T-helper 17 cell (primary cell): ENCODE measurements at places on chromosomes 2 and 18.

DNA sequence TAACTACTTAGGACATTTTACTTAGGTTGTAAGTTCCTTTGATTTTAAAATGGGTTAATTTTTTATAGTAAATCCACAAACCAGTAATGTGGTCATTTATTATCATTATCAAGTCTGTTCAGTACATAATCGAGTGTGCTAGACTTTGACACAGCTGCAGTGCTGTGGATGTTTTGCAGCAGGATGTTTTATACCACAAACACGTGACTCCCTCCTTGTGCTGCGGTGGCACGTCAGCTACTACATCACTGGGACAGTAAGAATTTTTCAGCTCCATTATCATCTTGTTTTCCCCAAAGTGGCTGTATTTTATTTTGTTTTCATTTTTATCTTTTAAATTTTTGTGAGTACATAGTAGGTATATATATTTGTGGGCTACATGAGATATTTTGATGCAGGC, 70.0 kb downstream of the ATP9B start:
- DNase-seq, result peak; percentile 12
- peak overlapping the region; percentile 59 for H3K27ac ChIP-seq
- H3K27me3 ChIP-seq, result no peaks in the 10 kb centered on the region
- H3K36me3 ChIP-seq, result peaks cover 8% of the 10 kb centered on the region

GRCh38 chr18:37481491-37481890, 84.1 kb downstream of the CELF4 start:
- no peak for DNase-seq
- peaks cover 3% of the 10 kb centered on the region for H3K4me1 ChIP-seq
- no peak overlapping the region for H3K4me3 ChIP-seq
- peaks cover 3% of the 10 kb centered on the region for H3K36me3 ChIP-seq

GRCh38 chr2:25491966-25492532, 150.3 kb upstream of the DNMT3A start:
- DNase-seq, result no peak
- peaks cover 7% of the 10 kb centered on the region for H3K4me1 ChIP-seq
- no peaks in the 10 kb centered on the region for H3K27me3 ChIP-seq
- no peak overlapping the region for H3K4me3 ChIP-seq

- no peak overlapping the region for H3K27ac ChIP-seq
- peaks cover 20% of the 10 kb centered on the region for H3K27me3 ChIP-seq
- no peaks in the 10 kb centered on the region for H3K36me3 ChIP-seq
- no peak for DNase-seq
- H3K4me1 ChIP-seq, result no peaks in the 10 kb centered on the region
These were observed 1.0 kb upstream of the FAM178B start for GRCh38 chr2:96987301-96987909.

- H3K4me1 ChIP-seq, result peaks cover 70% of the 10 kb centered on the region
- H3K27me3 ChIP-seq, result no peaks in the 10 kb centered on the region
- DNase-seq, result peak; percentile 30
- H3K4me3 ChIP-seq, result peak overlapping the region; percentile 95
- peak overlapping the region; percentile 97 for H3K27ac ChIP-seq
These were observed 64.7 kb downstream of the DGKD start for GRCh38 chr2:233418761-233419546.

DNA sequence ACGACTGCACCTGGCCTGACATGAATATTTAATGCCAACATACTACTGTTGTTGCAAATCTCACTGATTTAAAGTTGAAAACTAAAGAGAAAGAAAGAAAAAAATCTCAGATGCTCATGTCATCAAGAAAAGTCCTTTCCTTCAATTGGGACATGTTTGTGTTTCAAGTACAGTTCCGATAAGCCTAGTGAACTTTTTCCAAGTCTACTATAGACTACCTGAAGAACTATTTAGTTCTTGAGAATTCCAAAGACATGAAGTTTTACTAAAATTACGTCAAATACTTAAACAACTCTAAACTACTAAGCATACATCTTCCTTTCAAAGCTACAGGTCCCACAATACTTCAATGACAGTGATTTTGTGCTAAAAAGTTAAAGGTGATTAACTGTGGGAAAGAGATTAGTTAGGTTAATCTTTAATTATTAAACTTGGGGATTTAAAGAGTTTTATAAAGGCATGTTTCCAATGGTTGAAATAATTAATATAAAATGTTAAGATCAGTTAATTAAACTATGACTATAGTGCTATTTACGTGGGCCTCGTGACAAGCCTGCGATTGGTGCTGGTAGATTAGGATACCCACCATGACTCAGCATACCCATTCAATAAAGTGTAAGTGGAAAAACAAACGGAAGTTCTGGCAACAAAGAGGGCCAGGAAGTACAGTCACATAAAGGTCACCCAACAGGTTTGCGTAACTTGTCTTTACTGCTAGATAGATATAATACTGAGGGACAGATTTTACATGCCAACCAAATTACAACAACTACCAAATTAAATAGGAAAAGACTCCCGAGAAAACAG, 55.5 kb downstream of the SEPTIN10 start:
- peaks cover 10% of the 10 kb centered on the region for H3K4me1 ChIP-seq
- no peak overlapping the region for H3K4me3 ChIP-seq
- no peak for DNase-seq
- H3K27ac ChIP-seq, result no peak overlapping the region

DNA sequence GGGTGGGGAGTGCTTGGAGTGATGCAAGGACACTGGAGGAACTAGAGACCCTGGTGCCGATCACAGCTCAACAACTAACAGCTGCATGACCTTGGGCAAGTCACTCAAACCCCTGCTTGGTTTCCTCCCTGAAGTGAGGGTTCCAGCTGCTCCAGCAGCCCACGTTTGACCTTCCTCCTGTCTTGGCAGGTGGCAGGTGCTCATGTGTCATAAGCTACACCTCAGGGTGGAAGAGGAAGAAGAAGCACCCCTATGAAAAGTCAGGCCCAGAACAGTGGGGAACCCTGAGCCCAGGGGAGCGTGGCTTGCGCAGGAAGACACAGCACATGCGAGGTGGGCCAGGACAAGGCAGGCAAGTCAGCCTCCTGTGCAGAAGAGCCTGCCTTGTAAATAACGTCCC, 42.4 kb downstream of the MRPL35 start:
- H3K36me3 ChIP-seq, result peaks cover 2% of the 10 kb centered on the region
- peaks cover 12% of the 10 kb centered on the region for H3K27me3 ChIP-seq
- no peak overlapping the region for H3K27ac ChIP-seq
